Pancreas (tissue), 10 donors: ENCODE measurements at places on chromosomes 12 and 14.

GRCh38 chr14:58979325-58979724 is 209.1 kb upstream of the DAAM1 start:
- no peak for DNase-seq

DNA sequence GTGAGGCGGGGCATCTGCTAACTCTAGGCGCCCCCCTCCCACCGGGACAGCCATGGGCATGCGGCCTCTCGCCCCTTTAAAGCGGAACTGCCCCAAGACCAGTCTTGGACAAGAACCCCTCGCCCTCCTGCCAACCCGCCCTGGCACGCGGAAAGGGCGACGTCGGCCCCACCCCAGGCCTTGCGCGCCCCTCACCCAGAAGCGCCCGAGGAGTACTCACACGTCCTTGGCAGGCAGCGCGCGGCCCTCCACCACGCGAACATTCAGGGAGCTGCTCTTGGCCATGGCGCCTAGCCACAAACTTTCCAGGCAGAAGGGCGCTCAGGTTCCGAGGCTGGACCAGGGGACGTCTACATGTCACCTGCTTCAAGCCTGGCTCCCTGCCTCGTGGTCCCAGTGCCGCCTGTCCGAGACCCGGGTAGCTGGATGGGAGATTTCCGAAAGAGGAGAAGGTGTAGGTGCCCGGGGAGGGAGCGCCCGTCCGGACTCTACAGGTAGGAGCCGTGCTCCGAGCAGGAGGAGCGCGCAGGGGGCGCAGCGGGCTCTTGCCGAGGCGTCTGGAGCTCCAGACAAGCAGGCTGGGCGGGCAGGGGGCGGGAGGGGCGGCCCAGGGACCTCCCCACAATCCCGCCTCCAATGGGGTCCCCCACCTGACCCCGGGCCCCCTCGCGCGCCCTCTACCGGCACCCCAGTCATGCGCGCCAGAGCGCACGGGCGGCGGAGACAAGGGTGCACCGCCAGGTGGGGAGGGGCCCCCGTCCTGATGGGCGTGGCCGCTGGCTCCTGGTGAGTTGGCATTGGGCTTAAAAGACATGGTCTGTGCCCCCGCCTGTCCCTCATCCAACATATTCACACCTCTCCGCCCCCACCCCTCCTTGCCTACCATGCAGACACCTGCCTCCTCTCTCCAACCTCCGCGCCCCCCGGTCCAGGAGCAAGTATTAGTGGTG is at the start of gene RASAL1:
TSS of gene RASAL1 (minus strand) at position 584 of the 950 bp plus-strand sequence. CDS start at position 285, 299 bp downstream.
- DNase-seq: peak; percentile 81

DNA sequence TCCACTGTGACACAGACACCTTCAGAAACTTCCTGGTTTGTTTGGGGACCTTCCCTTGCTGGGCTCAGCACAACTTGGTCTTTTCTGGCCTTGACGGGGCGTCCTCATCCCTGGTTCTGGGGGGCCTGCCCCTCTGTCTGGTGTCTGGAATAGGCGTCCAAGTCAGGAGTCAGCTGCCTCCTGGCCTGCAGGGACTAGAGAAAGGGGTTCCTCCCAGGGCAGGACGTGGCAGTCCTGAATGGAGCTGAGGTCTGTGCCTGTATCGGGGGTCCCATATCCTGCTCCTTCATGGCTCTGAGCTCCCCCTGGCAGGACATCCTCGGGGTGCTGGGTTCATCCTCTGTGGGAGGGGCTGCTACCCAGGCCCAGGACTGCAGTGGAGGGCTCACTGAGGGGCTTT is 384.0 kb downstream of the TMEM121 start:
- peak; percentile 3 for DNase-seq

- no peak for DNase-seq
Observed at GRCh38 chr12:26906704-26907103, 31.1 kb downstream of the INTS13 start.

DNA sequence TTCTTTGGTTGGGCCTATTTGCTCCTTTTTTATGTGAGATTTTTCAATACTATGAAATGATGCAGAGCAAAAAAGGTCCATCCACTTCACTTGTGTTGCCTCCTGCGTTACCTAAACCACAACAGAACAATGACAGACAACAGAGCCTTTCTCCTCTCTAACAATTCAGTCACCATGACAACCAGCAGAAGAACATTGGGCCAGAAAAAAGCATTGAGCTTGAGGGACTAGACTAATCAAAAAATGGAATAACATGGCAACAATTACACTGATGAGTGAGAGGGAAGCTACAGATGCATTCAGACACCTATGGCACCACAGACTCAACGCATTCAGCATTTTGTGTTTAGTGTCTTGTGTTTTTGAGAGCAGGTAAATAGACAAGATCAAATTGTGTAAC is 44.6 kb upstream of the PTCSC3 start:
- no peak for DNase-seq
